Activated T-cell treated with anti-CD3 and anti-CD28 coated beads, Interleukin-2, amount 50 U/mL, for 4 hours (primary cell): ENCODE measurements at places on chromosomes 3 and 15. TPM values are rescaled to one million over a fixed set of nuclear protein-coding genes. Genes with fewer than 3 reads are reported as not detected.
A peak's percentile ranks its signal among the peaks of the same experiment; 100 is the strongest.

DNA sequence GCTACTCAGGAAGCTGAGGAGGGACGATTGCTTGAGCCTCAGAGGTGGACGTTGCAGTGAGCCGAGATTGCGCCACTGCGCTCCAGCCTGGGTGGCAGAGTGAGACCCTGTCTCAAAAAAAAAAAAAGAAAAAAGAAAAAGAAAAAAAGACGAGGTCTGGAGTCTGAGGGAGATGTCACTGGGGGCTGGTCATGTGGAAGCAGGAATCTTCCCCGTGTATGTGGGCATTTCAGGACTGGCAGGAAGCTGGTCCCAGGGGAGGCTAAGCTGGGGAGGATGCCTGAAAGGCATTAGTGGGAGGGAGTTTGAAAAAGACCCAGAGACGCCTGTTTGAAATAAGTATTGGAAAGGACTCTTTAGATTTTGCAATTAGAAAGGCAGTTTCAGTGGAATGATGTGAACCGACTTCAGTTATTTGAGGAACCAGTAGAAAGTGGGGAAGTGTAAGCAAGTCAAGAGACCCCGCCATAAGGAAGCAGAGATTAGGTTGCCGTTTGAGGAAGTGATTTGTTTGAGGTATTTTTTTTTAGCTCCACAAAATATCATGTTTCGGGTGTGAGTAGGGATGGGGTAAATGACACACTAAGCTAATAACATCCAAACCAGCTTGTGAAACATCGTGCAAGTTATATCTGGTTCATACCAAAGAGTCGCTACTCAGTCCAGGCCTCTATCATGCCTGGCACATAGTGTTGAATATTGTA, 55.5 kb downstream of the ST6GAL1 start:
- DNase-seq, result no peak

The PSTPIP1 gene
- 92.1 TPM for total RNA-seq

DNA sequence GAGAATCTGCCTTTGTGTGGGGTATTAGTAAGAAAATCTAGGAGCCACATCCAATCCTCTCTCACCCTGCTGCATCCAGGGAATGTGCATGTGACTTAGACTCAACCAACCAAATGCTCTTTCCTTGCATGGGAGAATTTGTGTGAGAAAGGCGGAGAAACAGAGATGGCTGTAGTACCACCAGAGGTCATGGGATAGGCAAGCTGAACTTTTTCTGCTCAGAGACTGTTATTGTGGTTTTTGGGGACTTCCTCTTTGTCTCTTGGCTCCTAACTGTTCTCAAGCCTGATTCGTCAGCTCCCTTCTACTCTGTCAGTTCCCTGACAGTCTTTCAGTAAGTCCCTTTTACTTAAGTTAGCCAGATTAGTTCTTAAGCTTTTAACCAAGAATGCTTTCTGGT, 2.6 kb upstream of the ZSCAN2 start:
- DNase-seq, result no peak

The MOBP gene
- not detected for total RNA-seq

The POC1A gene
- total RNA-seq, result 9.7 TPM

DNA sequence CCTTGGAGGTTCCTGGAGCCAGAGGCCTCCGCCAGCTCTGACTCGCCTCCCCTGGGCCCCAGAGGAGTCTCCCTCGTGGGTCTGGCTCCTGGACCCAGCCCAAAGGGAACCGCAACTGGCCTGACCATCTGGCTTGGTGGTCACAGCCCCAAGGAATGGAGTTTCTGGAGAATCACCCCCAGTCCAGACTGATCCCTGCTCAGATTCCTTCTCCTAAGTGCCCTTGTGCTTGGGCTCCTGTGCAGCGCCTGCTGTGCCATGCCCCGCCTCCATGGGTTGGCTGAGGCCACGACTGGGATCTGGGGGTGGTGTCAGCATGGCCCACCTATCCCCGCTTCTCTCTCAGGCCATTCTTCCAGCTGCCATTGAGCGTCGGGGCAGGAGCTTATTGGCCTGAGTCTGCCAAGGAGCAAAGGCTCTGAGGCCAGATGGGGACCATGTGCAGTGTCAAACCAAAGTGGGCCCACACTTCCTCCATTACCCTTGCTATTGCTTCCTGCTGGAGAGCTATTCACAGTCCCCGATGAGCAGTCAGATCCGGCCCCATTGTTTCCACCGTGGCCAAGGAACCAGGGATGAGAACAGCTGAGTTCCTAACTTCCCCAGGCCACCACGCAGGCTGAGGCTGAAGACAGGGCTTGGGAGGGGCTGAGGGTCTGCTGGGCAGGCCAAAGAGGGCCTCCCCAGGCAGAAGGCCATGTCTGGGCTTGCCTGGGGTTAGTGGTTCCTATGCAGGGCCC, 19.0 kb downstream of the CSPG4 start:
- no peak for DNase-seq

DNA sequence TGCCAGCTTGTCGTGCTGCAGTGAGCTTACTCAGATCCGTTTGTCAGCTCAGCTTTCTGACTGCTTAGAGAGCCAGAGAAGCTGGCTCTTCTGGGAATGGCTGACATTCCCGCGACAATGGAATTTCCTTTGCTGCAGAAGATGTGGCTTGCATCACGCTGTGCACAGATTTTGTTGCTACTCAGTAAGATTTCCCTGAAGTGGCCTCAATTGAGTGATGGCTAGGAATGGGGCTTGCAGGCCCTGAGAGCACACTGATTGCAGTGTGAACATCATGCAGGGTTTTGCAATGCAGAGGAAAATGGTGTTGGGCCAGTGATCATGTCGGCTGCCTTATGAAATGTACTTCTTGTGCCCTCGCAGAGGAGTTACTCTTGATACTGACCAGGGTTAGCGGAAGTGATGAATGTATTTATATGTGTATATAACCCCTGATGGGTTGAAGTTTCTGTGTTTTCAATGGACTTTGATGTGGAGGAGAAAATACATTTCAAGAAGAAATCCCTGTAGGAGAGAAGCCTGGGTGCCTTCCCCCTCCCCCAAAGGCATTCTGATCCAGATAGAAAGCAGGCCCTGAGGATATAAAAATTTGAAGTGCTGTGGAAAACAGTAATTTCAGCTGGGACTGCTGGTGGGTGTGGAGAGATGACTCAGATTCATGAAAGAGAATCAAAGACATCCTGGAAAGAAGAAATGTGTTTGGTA, 102.5 kb upstream of the PDZRN3 start:
- no peak for DNase-seq

DNA sequence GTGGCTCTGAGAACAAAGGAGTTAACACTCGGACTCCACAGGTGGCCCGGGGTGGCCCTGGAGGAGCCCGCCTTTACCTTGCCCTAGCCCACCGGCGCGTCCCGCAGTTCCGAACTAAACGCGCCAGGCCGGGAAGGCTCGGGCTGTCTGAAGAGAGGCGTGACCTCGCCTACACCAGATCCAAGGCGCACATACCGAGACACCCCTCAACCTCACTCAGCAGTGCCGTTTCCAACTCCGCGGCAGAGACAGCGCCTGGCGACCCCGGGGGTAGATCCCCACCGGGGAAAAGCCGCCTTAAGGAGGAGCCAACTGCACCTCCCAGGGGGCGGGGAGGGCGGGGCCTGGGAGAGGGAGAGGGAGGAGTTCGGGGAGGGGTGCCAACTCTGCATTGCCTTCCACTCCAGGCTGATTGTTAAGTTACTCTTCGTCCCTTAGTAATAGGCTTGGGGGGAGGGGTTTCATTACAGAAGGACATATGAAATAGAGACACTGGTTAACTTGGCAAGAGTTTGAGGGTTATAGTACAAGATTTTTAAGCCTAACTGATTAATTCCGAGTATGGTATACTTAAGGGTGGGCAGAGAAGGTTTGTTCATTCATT, at the start of gene DLG1:
DLG1 (minus strand) TSS at position 272 of the 604 bp plus-strand sequence. CDS start 1,408 bp downstream, outside the sequence.
- DNase-seq, result peak; percentile 81

GRCh38 chr3:188204526-188204925, 50.6 kb downstream of the LPP start:
- no peak for DNase-seq

The CNTN3 gene
- not detected for total RNA-seq

- no peak for DNase-seq
Observed at GRCh38 chr3:16148783-16149182, 25.7 kb upstream of the GALNT15 start.

The DNAJA4 gene
- total RNA-seq, result 42.0 TPM
